ENCODE measurements at places on chromosomes 3 and 15.
A peak's percentile ranks its signal among the peaks of the same experiment; 100 is the strongest.

DNA sequence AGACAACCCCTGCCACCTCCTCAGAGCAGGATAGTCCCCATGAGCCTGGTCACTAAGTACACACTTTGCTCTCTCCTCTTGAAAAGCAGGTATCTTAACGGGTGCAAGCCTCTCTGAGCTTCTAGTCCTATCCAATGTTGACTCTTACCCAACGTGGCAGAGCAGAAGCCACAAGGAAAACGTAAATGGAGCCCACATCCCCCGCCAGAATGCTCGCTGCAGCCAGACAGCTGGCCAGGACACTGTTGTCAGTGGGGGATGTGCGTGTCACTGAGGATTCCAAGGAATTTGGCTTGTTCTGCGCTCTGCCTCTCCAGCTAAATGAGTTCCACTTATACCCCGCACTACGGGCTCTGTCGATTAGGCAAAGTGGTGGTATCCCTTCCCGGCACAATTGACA is 67.8 kb upstream of the IGF1R start:
- no peak for DNase-seq

GRCh38 chr3:66504850-66505641 is 4.2 kb upstream of the LRIG1 start:
- DNase-seq: no peak

GRCh38 chr3:118775021-118775420 is 259.6 kb downstream of the IGSF11 start:
- DNase-seq: no peak

DNA sequence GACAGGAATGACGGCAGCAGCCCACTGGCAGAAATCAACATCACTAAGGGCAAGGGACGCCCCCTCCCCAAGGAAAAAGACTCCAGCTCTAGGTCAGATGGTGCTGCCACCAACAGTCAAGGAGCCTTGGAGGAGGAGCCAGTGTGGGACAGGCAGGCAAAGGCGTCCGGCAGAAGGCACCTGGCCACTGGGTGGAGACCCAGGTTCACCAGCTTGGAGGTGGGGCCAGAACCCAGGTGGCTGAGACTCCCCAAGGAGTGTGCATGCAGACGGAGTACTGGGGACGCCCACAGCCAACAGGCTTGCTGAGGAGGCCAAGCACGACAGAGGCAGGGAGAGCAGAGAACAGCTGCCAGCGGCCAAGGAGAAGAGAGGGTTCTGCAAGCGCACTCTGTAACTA is 35.2 kb downstream of the PTPN23 start:
- no peak for DNase-seq

- no peak for DNase-seq
These were observed 9.0 kb downstream of the ZNF148 start for GRCh38 chr3:125366132-125366531.

- no peak for DNase-seq
These were observed 119.9 kb upstream of the CADPS start for GRCh38 chr3:62995119-62995518.

GRCh38 chr15:81752546-81752942 is 293.3 kb downstream of the MEX3B start:
- no peak for DNase-seq

- DNase-seq: no peak
These were observed 141.9 kb upstream of the PLSCR5 start for GRCh38 chr3:146747051-146747450.

DNA sequence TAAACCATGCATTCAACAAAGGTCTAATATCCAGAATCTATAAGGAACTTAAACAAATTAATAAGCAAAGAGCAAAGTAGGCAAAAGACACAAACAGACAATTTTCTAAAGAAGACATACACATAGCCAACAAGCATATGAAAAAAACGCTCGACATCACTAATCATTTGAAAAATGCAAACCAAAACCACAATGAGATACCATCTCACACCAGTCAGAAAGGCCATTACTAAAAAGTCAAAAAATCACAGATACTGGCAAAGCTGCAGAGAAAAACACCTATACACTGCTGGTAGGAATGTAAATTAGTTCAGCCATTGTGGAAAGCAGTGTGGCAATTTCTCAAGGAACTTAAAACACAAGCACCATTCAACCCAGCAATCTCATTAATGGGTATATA is 53.8 kb downstream of the FSIP1 start:
- no peak for DNase-seq

GRCh38 chr15:100959066-100960050 is 40.2 kb downstream of the LRRK1 start:
- no peak for DNase-seq

GRCh38 chr3:183308751-183309150 is 55.7 kb downstream of the B3GNT5 start:
- no peak for DNase-seq

DNA sequence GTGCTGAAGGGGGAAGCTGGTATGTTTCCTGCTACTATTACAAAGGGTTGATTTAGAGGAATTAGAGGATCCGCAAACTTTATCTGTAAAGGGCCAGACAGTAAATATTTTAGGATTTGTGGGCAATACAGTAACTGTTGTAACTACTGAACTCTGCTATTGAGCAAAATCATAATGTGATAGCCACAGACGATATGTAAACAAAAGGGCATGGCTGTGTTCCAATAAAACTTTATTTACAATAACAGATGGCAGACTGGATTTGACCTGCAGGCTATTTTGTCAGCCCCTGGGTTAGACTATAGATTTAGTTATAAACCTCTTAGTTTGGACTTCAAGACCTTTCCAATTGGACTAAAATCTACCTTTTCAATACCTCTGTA is 27.8 kb upstream of the KCNMB2 start:
- DNase-seq: no peak

DNA sequence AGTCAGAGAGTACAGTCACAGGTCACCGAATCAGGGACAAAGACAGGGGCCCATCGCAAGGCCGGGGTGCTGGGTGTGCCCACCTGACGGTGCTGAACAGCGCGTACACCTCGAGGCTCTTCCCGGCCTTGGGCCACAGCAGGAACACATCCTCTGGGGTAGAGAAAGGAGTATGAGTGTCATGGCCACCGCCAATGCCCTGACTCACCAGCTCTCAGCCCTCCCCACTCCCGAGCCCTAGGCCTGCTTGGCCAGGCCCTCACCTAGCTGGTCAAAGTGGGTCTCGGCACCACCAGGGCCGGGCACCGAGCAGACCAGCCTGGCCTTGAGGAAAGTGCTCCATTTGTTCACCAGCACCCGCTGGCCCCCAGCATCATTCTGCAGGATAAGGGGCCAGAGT is 4.2 kb downstream of the SEMA3G start:
- DNase-seq: no peak

DNA sequence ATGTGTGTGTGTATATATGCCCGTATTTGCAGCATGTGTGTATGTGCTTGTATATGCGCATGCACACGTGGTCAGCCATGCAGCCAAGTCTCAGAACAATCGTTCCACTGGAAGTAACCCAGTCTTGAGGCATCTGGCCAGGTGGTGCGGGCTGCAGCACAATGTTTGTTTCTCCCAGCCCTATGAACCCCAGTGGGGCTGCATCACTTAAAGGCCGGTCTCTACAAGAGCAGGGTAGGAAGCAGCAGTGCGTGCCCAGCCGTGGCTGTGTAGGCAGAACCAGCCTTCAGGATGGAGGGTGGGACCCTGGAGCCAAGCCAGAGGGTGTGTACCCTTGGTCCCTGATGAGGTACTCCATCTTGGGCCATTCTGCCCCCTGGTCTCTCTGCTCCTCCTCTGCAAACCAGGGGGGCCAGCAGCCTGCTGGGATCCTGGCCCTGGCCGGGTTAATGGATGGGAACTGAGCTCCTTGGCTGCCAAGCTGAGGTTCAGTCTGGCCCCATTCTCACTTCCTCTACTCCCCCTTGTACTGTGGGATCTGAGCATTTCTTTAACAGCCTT is 11.8 kb downstream of the KLF13 start:
- DNase-seq: no peak

DNA sequence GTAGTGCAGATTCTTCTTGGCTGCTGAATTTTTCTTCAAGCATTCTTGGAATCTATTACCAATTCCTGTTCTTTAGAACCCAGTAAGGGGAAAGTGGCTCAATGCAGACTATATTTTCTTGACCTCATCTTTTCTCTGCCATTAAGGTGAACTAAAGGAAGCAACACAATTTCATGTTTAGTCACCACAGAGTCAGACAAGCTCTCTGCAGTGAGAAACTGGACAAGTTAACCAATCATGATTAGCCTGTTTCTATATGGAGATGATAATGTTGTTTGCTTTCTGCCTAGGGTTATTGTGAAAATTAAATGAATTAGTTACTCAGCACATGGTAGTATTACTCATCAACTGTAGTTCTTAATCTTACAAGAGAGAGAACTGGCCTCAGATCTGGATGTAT is 1075.1 kb downstream of the AGBL1 start:
- no peak for DNase-seq

- no peak for DNase-seq
These were observed 18.0 kb downstream of the SPCS1 start for GRCh38 chr3:52723935-52724334.

DNA sequence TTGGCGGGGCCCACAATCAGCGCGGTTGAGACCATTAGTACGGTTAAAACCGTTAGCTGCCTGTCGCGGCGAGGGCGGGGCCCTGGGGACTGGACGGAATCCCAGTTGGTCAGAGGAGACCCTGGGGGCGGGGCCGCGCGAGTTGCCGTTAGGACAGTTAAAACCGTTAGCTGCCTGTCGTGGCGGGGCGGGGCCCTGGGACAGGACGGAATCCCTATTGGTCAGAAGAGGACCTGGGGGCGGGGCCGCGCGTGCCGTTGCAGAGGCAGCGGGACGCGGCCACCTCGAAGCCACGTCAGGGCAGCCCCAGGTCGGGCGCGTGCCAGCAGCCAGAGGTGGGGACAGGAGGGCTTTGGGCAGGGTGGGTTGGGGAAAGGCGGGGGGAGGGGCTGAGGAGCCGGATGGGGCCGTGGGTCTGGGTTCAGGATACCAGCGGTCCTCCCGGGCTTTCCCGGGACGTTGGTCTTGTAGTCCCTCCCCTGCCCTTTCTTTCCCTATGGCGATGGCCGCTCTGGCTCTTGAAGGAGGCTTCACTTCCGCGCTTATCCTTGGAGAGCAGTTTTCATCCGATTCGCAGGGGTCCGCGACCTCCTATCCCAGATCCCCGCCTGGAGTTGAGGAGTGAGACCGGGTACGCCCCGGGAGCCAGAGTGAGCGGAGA is 28.0 kb downstream of the KLHDC8B start:
- DNase-seq: peak; percentile 40

DNA sequence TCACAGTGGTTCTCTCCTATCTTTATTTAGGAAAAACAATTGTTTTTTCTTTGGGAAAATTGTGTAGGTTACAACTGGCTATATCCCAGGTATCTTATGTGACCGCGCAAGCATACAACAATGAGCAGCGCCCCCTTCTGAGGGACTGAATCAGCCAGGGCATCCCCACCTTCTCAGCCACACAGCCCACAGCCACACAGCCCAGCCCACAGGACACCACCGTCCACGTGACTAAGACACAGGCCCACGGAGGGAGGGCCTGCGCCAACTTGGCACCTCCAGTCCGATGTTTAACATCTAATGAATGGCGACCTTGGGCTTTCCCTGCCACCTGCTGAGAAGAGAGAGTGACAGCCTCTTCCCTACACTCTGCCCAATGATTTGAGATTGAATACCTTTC is 68.1 kb downstream of the ATP10A start:
- no peak for DNase-seq

- no peak for DNase-seq
These were observed 70.6 kb upstream of the STT3B start for GRCh38 chr3:31462050-31462569.

- DNase-seq: no peak
These were observed 621.7 kb downstream of the ZPLD1 start for GRCh38 chr3:103056542-103056941.

- no peak for DNase-seq
These were observed 156.9 kb upstream of the PRICKLE2 start for GRCh38 chr3:64382153-64382552.

GRCh38 chr3:31622636-31623288 is 90.0 kb downstream of the STT3B start:
- DNase-seq: no peak

- DNase-seq: no peak
These were observed 218.1 kb downstream of the TP63 start for GRCh38 chr3:189849262-189849661.

GRCh38 chr3:127450331-127450730 is 140.2 kb downstream of the TPRA1 start:
- no peak for DNase-seq

DNA sequence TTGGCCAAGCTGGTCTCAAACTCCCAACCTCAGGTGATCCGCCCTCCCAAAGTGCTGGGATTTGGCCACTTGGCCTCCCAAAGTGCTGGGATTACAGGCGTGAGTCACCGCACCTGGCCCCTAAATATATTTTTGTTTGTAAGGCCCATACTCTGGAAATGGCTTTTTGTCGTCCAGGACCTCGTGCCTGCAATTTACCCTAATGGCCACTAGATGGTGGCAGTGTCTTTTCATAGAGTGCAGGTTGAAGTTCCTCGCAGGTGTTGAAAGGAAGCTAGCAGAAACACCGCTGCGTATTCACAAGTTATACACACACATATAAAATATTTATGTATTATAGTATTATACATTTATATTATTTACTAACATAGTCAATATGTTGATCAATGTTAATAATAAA is 97.2 kb downstream of the LRTM1 start:
- DNase-seq: no peak

DNA sequence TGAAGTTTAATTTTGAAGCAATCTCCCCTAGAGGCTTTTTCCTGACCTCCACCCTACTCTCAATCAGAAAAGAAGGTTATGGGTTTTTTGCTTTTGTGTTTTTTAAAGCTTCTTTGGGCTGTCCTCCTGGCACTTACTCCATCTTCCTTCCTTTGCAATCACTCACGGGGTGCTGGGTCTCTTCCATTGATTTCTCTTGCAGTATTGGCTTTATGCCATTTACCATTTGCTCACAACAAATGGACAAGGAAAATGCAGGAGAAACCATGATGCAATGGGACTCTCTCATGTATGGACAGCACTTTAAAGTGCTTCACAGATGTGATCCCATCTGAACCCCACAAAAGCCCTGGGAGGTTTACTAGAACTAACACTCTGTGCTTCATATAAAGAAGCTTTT is 57.5 kb downstream of the SST start:
- DNase-seq: no peak

- DNase-seq: no peak
These were observed 33.4 kb upstream of the MUC13 start for GRCh38 chr3:124967964-124968363.

DNA sequence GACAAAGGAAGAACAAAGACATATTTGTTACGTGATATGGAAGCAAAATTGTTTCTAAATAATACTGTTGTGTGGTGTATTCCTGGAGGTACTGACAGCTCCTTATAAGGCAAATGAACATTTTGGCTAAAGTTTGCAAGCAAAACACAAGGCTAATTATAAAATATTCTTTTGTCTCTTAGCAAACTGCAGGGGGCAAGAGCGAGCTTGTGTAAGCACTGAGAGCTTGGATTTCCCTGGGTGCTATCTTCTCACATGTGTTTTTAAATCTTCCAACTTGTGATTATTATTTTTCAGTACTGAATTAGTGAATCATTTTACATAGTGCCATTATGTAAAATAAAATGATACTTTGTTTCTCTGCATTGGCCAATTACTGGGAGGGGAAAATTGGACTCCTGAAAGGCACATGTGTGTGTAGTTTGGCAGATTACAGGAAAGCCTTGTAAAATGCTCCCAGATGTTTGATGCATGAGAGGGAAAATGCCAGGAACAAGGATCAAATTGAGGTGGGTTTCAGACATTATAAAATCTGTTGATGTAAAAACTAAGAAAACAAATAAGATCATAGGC is 611.5 kb downstream of the AGBL1 start:
- DNase-seq: no peak
